ENCODE measurements at places on chromosomes 12 and 14.

DNA sequence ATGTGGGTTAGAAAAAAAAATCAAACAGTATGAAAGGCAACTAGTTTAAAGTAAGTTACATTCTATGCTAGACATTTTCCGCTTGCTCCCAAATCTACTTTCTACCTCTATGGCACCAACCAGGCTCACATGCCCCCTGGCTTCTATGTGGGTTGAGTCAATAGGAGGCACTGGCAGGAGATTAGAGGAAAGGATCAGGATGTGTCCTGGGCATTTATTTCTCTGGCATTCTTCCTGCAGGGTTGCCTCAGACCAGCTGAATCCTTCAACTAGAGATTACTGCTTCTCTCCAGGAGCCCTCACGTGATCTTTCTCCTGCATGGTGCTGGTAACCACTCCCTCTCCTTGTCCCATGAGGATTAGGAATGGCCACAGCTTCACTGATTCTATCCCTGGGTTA, 14.9 kb upstream of the CCDC60 start:
- DNase-seq = no peak

DNA sequence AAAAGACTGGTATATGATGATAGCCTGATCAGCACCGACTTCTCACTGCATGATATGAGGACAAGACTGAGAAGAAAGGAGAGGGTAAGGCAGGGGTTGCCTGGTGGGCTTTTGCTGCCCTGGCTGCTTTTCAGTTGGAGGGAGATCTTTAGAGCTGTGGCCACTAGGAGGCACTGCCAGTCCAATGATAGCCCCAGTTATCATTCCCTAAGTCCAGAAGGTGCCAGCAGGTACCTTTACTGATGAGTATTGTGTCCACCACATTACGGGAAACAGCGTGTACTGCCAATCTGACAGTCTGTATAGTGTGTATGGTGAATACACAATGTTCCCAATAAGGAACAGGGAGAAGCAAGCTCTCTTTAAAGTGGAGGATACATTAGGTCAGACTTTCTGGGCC, 55.8 kb upstream of the CCDC175 start:
- peak; percentile 9 for DNase-seq

DNA sequence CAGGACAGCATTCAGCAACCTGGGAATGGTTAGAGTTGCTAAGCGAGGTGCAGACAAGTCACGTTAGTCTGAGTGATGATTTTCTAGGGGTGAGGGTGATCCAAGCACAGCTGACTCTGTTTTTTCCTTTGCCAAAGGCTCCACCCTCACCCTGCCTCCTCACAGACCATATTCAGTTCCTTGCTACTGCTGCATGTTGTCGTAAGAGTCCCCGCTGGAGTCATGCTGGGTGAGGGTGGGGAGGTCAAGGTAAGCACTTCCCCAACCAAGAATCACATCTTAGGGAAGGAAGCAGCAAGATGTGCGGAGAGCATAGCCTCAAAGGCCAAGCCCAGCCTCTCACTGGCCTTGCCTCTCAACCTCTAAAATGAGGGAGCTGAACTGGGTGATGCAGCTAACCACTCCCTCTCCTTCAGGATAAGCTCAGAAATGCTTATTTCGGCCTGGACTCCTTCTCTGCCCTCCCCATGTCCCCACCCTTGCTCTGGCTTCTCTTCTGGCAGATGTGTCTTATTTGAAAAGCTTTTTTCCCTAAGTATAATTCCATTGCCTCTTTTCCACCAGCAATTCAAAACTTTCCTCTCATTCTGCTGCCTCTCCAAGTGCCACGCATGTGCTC, 66.9 kb upstream of the ACTN1 start:
- no peak for DNase-seq

GRCh38 chr14:50020799-50021198, 95.6 kb downstream of the VCPKMT start:
- DNase-seq = no peak

DNA sequence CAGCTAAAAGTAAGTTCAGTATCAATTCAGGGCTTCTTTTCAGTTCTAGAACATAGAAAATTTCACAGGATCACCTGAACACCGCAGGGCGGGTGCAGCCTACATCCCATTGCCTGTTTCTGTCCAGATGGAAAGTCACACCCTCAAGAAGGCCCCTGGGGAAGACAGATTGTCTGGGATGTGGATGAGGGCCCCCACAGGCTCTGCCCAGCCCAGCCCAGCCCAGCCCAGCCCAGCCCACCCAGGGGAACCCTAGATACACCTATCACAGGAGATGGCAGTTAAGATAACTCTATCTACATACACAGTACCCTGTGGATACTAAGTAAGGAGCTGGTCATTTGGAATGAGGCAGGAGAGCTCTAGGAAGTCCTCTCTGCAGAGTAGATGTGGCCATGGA, 68.4 kb downstream of the DPF3 start:
- DNase-seq = no peak

- DNase-seq = no peak
These were observed 160.0 kb upstream of the SOX5 start for GRCh38 chr12:24109381-24110039.
